Central memory CD4-positive, alpha-beta T cell (primary cell): ENCODE measurements at places on chromosomes 1 and 21.

GRCh38 chr1:2258996-2259395 lies 30.9 kb downstream of the SKI start:
- DNase-seq, result peak; percentile 74

GRCh38 chr1:50214717-50215116 lies 106.0 kb downstream of the ELAVL4 start:
- DNase-seq, result no peak

DNA sequence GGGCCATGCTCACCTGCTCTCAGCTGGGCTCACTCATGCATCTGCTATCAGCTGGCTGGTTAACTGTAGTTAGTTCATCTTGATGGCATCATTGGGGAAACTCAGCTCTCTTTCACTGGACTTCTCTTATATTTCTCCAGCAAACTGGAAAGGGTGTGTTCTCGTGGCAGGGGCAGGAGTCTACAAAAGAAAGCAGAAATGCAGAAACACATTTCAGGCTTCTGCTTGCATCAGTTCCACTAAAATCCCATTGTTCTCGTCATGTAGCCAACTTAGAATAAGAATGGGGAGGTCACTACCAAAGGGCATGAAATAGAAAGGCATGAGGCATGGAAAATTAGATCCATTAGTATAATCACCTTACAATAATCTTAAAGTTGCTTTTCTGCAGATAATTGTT lies 207.3 kb downstream of the NRIP1 start:
- DNase-seq, result no peak

GRCh38 chr1:56376188-56376984 lies 203.0 kb downstream of the PLPP3 start:
- DNase-seq, result no peak
